Putamen (tissue), 1 donor: ENCODE measurements at places on chromosomes 13 and 19.

DNA sequence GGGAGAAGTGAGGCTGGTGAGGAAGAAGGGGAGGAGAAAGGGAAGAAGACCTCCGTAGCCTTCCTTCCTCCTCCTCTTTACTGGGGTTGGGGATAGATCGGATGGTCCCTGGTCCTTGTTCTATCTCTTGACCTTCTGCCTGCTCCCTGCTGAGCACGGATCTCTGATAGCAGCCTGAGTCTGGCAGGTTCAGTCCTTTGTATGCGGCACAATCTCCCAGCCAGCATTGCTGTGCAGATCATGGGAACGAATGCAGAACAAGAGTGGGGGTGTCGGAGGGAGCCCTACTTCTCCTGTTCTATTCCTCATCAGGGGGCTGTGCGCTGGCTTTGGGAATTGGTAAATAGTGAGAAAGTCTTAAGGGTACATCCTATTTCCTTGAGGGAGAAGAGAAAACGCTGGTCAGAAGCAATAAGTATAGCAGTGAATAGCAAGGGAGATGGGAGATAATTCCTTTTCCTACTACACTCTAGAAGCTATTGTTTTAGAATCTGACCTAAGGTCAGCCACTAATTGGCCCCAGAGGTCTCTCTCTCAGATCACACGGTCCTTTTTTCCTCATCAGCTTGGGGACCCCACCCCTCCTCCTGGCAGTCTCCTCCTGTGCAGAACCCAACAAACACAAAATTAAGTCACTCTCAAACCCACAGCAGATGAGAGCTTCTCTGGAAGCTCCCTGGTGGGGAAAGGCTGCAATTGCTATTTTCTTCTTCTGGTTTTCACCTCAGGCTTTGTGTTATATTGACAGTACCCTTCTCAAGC is 41.0 kb downstream of the KL start:
- DNase-seq: no peak

DNA sequence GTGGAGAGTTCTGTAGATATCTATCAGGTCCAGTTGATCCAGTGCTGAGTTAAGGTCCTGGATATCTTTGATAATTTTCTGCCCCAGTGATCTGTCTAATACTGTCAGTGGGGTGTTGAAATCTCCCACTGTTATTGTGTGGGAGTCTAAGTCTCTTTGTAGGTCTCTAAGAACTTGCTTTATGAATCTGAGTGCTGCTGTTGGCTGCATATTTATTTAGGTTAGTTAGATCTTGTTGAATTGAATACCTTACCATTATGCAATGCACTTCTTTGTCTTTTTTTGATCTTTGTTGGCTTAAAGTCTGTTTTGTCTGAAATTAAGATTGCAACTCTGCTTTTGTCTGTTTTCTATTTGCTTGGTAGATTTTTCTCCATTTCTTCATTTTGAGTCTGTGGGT is 15.4 kb downstream of the AP1M1 start:
- DNase-seq: no peak

DNA sequence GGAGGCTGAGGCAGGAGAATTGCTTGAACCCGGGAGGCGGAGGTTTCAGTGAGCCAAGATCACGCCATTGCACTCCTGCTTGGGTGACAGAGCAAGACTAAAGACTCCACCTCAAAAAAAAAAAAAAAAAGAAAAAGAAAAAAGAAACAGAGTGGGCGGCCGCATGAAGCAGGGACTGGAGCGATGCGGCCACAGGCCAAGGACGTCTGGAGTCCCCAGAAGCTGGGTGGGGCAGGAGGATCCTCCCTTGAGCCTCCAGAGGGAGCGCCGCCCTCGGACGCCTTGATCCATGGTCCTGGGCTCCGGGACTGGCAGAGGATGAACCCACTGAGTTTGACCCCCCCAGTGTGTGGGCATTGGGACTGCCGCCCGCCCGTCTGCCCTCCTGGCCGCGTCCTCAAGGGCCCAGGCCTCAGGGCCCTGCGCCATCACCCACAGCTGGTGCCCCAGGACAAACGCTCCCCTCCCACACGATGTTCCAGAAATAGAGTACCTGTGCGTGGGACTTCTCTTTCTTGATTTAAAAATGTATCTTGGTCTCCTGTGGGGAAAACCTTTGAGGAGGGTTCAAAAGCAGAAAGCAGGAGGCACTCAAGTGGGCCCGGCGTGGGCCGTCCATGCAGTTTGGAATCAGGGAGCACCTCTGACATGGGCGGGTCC is 15.5 kb downstream of the BTBD2 start:
- peak; percentile 54 for DNase-seq

- DNase-seq: no peak
These were observed 1393.9 kb upstream of the MIR17HG start for GRCh38 chr13:89953581-89953980.

- no peak for DNase-seq
These were observed 13.3 kb upstream of the MKNK2 start for GRCh38 chr19:2064395-2064787.

GRCh38 chr19:29277102-29277501 is 64.2 kb upstream of the UQCRFS1 start:
- DNase-seq: no peak

DNA sequence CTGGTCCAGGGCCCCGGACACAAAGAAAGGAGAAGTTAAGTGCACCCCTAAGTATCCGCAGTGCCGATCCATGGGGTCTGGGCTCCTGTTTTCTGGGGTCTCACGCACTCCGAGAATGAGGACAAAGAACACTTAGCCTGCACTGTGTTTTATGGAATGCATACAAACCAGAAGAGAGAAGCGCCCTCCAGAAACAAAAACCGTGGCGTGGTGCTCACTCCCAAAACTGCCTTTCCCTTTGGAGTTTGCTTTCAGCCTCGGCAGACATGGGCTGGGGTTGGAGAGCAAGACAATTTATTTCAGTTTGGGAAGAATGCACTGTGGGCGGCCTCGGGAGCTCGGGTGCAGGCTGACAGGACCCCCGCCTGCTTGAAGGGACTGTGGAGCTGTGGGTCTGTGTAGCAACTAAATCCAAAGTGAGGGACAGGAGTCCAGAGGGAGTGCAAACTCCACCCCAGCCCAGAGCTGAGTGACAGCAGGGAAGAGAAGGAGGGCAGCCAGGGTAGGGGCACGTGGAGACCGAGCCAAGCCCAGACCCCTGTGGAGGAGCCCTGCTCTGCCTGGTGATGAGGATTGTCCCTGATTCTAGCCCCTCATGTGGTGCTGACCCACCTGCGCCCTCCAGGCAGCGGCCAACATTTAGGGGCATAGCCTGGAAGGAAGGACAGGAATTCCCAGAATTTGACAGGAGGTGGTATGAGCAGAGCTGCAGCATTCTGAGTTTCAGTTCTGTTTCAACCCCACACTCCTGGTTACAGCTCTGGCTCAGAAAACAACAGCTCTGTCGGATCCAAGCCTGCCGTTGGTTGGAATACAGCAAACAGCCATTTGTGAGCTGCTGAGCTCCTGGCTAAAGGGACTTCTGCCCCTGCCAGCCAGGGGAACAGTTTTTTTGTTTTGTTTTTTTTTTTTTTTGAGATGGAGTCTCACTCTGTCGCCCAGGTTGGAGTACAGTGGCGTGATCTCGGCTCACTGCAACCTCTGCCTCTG is 37.8 kb upstream of the POP4 start:
- DNase-seq: no peak

DNA sequence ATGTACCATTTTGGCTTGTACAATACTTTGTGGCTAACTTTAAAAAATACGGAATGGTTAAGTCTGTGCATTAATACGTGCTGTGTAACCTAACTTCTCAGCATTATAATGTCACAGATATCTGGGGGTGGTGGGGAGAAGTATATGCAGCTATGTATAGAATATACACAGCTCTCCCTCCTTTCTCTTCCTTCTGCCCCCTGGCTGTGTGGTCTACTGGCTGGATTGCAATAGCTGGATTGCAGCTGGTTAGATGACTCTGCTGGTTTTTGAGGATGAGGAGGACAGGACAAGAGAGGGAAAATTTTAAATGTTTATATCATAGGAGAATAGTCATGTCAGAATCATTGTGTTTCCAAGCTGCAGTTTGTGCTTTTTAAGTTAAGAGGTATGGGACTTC is 9.7 kb downstream of the RNASEH2B start:
- DNase-seq: no peak

DNA sequence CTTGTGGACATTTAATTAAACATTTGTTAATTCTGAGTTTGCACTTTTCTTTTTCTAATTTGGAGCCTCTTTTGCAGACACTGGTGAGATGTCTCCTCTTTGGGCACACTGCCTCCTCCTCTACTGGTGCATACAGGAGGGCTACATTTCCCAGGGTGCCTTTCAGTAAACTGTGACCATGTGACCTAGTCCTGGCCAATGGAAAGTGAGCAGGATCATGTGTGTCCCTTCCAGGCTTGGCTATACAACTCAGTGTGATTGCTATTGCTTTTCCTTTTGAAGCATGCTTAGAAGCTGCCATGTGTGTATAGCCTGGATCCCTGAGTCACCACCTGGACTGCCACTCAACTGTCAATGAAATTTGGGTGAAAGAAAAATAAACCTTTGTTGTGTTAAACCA is 4.5 kb downstream of the IZUMO2 start:
- DNase-seq: no peak

DNA sequence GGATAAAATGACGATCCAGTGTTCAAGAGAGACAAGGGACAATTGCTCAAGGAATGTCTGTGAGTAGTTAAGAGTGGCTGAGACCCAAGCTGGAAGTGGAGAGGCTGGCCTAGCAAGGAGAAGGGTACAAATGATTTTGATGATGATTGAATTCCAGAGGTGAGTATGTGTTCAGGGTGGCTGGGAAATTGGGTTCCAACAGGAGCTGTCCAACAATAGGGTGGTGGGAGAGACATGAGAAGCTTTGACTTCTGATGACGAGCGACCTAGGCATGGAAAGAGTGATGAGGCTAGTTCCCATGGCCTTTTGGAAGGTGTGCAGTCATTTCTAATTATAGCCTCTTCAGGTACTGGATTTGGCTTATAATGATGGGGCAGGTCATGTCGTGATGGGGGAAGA is 29.1 kb upstream of the DCLK1 start:
- no peak for DNase-seq

DNA sequence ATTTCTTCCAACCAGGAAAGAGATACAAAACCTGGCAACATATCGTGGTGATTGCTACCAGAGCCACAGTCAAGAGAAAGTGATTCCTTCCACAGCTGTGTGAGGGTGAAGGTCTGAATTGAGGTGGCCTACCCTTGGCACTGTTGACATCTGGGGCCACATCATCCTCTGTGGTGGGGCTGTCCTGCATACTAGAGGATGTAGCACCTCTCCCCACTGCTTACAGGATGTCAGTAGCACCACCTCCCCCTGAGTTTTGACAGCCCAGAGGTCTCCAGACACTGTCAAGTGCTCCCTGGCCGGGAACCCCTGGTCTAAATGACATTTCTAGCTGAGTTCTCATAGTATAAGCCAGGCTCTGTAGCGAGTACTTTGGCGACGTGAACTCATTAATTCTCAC is 15.5 kb downstream of the PTGER1 start:
- DNase-seq: no peak

DNA sequence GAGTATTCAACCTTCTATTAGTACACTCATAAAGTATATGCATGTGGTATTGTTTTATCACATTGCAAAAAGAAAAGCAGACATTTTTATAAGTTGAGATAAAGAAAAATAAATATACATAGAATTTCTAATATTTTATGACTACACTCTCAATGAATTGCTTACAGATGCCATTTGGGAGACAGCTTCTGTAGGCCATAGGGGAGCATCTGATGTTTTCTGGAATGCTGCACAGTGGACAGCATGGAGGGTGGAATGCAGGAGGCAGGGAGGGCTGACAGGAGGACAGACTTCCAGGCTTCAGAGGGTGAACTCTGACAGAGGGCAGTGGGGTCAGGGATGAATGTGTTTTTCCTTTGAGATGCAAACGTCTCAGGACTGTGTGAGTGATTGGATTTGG is 45.8 kb downstream of the MIPEP start:
- DNase-seq: no peak

GRCh38 chr13:86882107-86882506 is 789.1 kb upstream of the SLITRK5 start:
- DNase-seq: no peak

DNA sequence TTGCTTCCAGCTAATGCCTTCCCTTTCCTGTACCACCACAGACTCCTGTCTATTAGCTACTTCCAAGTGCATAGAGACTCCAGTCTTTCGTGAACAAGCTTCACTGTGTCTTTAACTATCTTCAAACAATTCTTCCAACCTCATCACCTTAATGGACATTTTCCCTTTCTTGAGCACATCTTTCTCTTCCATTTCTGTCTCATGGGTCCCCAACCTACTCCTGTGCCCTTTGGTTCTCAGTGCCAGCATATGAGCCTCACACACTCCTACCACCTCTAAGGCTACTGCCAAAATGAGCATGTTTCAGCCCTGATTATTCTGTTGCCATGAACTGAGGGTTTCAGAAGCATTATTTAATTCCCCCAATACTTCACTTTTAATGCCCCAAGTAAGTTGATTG is 360.3 kb downstream of the GPC5 start:
- no peak for DNase-seq

DNA sequence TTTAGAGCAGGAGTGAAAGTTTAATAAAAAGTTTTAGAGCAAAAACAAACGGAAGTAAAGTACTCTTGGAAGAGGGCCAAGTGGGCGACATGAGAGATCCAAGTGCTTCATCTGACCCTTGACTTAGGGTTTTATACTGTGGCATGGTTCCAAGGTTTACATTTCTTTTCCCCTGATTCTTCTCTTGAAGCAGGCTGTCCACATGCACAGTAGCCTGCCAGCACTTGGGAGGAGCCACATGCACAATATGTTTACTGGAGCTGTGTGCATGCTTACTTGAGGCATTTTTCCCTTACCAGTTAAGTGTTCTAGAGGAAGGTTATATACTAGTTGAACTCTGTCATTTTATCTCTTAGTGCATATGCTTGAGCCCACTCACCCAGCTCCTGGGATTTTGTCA is 295.6 kb downstream of the TBC1D4 start:
- no peak for DNase-seq

GRCh38 chr19:11692127-11692790 is 46.5 kb downstream of the ZNF823 start:
- DNase-seq: no peak

- DNase-seq: no peak
These were observed 5.4 kb upstream of the NDUFB7 start for GRCh38 chr19:14577264-14577663.

- DNase-seq: no peak
These were observed 4.2 kb upstream of the ZNF486 start for GRCh38 chr19:20162821-20163220.

DNA sequence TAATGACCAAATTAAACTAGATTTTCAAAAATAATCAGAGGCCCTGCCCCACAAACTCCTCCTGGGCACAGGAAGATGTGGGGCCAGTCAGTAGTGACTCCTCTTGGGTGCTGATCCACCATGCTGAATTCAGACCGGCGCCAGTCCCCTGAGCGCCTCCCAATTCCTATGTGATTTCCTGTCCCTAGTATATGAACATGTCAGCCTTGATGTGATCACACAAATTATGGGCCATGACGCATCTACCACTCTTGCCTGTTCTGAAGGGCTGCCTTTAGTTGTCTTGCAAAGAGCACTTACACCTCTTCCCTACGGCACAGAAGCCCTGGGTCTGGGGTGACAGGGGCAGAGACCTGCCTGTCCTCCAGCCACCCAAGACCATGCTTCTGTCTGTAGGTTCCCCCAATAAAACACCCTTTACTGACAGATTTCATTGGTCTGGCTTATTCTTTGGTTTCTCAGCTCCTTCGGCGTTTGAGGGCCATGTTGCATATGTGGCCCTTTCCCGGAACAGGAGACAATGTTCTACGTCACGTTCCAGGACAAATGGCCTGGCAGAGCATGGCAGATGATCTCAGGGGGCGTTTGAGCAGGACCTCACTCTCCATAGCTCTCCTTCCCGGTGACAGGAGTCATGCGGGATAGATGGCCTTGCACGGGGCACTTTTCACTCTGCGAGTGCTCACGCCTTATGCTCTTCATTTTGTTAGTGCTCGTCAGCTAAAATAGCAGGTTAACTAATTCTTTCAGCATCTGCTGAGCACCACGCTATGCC is 5.6 kb upstream of the ATP11A start:
- no peak for DNase-seq
